ENCODE measurements at places on chromosomes 13 and 19.

GRCh38 chr19:15159251-15159650 lies 41.5 kb downstream of the NOTCH3 start:
- DNase-seq: no peak

GRCh38 chr19:4360641-4361151 lies 17.3 kb downstream of the MPND start:
- no peak for DNase-seq

DNA sequence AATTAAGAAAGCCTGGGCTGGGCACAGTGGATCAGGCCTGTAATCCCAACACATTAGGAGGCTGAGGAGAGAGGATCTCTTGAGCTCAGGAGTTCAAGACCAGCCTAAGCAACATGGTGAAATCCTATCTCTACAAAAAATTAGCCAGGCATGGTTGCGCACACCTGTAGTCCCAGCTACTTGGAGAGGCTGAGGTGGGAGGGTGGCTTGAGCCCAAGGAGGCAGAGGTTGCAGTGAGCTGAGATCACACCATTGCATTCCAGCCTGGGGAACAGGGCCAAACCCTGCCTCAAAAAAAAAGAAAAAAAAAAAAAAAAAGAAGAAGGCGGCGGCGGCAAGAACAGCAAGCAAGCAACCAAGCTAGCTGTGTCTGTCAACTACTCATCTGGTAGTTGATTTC lies 26.7 kb downstream of the TSC22D1 start:
- no peak for DNase-seq

DNA sequence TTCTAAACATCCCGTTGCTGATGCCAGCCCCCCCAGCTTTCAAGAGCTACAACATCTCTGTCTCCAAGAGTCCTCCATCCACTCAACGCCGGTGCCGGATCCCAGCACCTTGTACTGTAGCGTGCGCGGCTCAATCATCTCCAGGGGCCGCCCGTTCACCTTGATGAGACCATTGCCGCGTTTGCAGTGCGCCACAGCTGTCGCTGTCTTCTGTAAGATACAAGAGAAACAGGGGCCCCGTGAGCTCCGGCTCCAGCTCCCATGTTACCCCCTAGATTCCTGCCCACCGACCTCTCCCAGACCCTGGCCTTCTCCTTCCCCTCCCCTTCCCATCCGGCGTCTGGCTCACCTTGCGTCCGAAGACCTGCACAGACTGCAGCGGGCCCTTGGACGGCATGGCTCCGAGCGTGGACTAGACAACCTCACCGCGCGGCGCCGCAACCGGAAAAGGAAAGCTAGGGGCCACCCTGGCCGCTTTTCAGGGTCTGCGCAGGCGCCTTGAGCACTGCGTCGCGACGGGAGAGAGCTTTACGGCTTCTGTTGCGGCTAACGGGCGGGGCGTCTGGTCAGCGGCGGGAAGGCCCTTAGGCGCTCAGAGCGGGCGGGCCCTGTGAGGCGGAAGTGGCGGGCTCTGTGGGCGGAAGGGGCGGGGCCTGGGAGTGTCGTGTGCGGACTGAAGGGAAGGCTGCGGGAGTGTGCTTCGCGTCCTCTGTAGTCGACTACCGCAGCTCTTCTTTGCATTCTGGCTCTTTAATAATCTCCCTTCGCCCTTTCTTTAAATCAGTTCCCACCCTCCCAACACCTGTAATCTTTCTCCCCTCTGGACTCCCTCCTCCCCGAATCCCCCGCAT lies at the start of gene RPS16:
Gene RPS16 (minus strand): TSS at position 451 of the 851 bp plus-strand sequence. CDS start 54 bp downstream, at position 397.
- DNase-seq: peak; percentile 100

GRCh38 chr13:97238432-97238831 lies 16.3 kb downstream of the MBNL2 start:
- DNase-seq: no peak

DNA sequence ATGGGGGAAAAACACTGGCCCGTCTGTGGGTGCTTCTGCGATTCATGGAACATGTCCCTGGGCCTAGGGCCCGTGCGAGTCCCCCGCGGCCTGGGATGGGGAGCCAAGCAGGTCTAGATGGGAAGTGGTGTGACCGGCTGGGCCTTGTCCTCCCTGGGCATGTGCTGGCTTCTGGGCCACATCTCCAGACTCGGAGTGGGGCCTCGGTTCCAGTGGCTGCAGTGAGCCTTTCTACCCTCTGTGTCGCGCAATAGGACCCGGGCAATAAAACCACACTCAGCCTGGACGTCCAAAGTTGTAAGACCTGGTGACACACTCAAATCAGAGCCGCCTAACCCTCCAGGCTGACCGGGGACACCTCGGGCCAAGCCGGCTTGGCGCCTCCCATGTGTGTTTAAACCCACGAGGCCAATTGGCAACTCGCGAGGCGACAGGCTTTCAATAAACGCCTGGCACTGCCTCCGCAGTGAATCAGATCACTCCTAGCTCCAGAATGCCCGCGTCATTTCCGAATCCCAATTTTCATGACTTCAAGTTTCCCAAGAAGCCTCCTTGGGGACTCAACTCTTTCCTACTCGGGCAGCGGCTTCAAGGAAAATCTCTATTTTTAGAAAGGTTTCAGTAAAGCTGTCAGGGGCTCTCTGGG lies 57.3 kb downstream of the KLF2 start:
- DNase-seq: no peak

DNA sequence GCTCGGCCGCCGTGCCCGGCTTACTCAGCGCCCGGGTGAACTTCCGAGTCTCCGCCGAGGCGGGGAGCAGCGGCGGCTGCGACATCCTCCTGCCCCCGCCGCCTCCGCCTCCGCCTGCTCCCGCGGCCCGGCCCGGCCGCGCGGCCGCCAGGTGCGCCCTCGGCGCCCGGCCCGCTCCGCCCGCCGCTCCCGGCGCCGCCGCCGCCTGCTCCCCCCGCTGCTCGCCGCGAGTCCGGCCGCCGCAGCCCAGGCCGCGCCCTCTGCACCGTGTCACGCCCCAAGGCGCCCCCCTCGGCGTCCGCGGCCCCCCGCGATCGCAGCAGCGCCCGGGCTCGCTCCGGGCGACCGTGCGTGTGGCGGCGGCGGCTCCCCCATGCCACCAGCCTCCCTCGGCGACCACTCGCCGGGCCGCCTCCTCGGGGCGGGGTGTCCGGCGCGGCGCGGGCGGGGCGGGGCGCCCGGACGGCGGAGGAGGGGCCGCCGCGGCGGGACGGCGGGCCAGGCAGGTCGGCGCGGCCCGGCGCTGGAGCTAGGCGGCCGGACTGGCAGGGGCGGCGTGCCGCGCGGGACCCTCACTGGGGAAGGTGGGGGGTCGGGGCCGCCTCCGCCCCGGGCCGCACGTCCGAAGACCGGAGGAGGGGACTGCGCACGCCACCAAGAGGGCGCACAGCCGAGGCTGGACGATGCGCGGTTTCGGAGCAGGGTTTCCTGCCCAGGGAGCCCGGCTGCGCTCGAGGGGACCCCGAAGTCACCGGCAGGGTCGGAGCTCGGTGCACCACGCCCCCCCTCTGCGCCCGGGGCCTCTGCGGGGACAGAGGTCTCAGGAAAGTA lies 108.6 kb upstream of the DOCK9 start:
- peak; percentile 70 for DNase-seq

DNA sequence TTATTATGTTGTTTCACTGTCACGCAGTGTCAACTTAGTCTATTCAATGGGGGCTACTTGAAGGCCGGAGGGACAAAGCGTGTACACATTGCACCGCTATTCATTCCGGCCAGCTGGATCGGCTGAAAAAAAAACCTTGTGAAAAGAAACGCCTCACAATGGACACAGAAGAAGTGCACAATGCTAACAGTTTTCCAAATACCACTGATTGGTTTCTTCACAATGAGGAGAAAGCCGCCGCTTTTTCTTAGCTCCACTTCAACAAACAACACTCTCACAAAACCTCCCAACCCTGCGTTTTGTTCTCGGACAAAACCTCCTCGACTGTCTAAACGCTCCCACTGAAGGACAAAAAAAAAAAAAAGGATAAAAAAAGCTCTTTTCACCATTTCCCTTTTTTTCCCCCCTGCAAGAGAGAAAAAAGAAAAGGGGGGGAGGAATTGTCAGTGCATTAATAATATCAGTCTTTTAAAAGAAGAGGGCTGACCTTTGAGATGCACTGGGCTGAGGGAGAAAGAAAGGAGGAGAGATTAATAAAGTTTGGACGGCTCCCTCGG lies 5.4 kb downstream of the SOX21 start:
- no peak for DNase-seq

- no peak for DNase-seq
Observed at GRCh38 chr13:75800545-75800944, 164.4 kb downstream of the LMO7 start.

GRCh38 chr13:109436841-109437240 lies 349.5 kb downstream of the IRS2 start:
- DNase-seq: no peak

DNA sequence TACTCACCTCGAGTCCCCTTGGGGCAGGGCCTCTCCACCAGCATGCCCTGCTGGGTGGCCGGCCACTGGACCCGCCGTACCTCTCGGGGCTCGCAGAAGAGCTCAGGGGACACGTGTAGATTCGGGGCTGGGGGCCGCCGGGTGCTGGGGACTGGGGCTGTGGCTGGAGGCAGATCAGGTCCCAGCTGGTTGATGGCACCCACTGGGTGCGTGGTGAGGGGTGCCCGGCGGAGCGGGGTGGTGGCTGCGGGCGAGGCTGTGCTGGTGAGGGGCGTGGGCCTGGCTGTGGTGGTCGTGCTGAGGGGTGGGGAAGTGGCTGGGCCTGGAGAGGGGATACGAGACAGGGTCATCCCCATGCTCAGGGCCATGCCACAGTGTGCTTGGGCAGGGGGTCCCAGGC lies 24.9 kb upstream of the ASF1B start:
- no peak for DNase-seq

- DNase-seq: no peak
Observed at GRCh38 chr13:110617321-110618072, 2.2 kb downstream of the NAXD start.

DNA sequence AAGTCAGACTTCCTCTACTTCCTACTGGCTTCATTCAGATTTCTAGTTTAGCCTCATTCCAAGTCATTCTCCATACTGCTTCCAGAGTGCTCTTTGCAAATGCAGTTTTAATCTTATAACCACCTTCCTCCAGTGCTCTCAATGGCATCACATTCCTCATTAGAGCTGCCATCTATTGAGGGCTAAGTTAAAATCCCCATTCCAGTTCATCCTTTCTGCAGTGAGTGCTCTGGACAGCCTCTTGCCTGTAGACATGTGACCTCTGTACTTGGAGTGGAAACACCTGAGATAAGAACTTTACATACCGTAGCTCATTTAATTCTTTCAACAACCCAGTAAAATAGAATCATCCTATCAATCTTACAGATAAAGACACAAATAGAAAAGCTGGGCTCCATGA lies 57.9 kb upstream of the MAB21L1 start:
- DNase-seq: no peak

- DNase-seq: peak; percentile 3
Observed at GRCh38 chr13:73521290-73521624, 462.5 kb downstream of the KLF5 start.

DNA sequence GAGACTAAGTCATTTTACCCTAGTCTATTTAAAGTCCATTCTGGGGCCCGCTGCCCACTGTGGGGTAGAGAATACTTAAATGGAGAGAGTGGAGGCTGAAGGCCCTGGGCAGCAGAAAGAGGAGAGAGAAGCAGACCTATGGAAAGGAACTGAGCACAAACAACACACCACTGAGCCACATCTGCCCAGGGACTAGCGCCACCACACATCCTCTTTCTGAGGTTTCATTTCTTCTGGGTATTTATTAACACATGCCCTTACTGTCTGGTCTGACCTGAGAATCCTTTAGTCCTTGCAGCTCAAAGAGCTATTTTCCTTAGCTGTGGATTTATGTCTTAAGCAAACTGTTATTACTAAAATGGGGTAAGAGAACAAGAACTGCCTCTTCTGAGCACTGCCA lies 154.0 kb downstream of the NALCN start:
- DNase-seq: no peak

GRCh38 chr19:33458171-33458633 lies 63.4 kb downstream of the PEPD start:
- no peak for DNase-seq

DNA sequence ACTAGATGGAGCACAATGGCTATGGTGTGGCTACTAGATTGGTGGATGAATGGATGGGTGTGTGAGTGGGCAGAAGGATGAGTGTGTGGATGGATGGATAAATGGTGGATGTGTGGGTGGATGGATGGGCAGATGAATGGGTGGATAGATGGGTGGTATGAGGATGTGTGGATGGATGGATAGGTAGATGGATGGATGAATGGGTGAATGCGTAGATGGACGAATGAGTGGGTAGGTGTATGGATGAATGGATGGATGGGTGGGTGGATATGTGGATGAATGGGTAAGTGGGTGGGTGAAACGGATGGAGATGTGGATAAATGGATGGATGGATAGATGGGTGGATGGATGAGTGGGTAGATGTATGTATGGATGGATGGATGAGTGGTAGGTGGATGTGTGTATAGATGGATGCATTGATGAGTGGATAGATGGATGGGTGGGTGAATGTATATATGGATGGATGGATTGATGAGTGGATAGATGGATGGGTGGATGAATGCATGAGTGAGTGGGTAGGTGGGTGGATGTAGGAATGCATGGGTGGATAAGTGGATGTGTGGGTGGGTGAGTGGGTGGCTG lies 114.2 kb downstream of the TEX29 start:
- no peak for DNase-seq

Measured in stimulated activated naive CD8-positive, alpha-beta T cell treated with anti-CD3 and anti-CD28 coated beads, Interleukin-15, Interleukin-2, amounts not matched to agents 100 U/mL and 50 U/mL, for 24 hours (primary cell).